Common myeloid progenitor, CD34-positive (primary cell): ENCODE measurements at places on chromosomes 5 and 9.

DNA sequence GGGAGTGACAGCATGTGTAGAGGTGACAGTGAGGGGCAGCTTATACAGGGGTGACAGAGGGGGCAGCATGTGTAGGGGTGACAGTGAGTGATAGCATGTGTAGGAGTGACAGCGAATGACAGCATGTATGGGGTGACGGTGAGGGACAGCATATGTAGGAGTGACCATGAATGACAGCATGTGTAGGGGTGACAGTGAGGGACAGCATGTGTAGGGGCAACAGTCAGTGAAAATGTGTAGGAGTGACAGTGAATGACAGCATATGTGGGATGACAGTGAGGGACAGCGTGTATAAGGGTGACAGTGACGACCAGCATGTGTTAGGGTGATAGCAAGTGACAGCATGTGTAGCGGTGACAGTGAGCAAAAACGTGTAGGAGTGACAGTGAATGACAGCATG lies 9.4 kb upstream of the GAPT start:
- DNase-seq = no peak

- peak; percentile 93 for DNase-seq
These were observed at the start of gene DAB2 for GRCh38 chr5:39424736-39425637. Gene DAB2, minus strand, starts transcription at chr5:39424980. Its CDS starts 30,660 bp downstream, at chr5:39394320.

DNA sequence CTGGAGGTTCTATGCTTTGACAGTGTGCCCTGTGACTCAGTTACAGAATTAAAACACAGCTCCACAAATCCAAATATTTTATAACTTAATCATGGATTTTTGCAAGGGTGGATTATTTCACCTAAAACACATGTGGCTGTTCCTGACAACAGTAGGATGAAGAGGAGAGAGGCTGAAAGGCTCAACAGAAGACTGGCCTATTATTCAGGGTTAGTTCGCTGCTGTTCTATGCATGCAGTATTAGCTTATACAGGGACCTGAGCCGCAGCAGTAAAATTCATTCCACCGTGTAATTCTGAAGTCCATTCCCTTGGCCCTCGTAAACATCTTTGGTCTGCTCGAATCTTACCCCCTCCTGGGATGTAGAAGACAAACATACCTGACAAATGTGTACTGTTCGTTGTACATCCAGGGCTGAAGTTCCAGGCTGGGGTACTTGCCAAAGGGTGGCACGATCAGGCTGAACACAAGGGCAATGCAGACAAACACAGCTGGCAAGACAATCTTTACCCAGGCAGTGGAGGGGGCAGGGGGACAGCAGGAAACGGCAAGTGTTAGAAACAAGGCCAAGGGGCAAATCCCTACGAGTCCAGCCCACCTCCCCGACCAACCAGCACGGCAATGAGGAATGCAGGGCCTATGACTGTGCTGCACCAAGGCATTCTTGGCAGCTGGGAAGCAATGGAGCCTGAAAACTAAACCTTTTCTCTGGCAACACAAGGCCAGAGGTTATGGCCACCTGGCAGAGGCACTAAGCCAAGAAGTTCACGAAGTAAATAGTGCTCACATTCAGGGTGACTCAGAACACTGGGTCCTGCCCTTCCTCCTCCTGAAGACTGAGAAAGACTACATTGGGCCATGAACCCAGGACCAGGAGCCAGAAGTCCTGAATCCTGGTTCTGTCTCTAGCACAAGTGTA lies 46.8 kb downstream of the NIPSNAP3B start:
- DNase-seq = no peak

- DNase-seq = no peak
These were observed 95.8 kb upstream of the RETREG1 start for GRCh38 chr5:16712620-16713019.

DNA sequence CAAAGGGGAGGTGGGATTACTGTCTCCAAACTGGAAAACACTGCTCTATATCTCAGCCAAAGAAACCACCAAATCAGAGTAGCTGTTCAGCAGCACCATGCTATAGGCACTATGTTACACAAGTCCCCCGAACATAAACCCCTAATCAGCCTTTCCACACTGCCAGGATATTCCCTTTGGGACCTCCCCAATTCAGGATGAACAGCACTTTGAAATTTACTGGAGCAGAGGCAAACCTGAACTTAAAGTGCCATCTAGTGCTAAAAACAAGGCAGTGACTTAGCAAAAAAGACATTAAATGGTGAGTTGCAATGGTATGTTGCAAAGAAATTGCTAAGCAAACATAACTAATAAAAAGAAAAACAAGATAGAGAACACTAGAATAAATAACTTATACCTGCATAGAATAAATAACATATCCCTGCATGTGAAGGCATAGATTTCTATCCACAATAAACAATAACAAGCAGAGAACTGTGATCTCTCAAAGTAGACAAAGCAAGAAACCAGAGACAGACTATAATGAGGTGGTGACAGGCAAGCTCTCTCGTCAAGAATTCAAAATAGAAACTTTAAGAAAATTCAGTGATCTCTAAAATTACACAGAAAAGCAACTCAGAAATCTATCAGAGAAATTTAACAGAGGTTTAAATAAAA lies 584.4 kb upstream of the ACO1 start:
- DNase-seq = peak; percentile 38

DNA sequence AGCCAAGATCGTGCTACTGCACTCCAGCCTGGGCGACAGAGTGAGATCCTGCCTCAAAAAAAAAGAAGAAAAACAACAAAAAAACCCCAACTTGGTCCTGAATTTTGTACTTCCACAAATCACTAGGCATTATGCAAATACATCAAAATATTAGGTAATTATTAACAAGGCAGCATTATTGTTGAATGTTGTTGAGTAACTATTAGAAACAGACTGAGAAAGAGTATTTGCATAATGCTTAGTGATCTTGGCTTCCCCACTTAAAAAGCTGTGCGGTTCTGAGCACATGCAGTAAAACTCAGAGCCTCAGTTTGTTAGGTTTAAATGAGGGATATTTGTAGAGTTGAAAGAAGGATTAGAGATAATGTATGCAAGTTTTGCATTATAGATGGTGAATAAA lies 64.2 kb downstream of the SCAMP1 start:
- no peak for DNase-seq

GRCh38 chr5:171745602-171746001 lies 40.0 kb upstream of the SMIM23 start:
- DNase-seq = no peak

GRCh38 chr9:18849270-18849669 lies 183.7 kb downstream of the SAXO1 start:
- DNase-seq = no peak

GRCh38 chr5:88142886-88143692 lies 125.6 kb downstream of the TMEM161B start:
- peak; percentile 14 for DNase-seq

DNA sequence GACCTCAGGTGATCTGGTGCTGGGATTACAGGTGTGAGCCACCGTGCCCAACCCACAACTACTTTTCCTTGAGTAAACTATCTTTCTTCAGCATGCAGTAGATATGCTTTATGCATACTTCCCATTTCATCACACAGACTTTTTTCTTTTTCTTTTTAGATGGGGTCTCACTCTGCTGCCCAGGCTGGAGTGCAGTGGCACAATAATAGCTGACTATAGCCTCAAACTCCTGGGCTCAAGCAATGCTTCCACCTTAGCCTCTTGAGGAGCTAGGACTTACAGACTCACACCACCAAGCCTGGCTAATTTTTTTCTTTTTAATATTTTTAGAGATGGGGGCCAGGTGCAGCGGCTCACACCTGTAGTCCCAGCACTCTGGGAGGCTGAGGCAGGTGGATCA lies 22.8 kb downstream of the PPP6C start:
- no peak for DNase-seq
